ENCODE measurements at places on chromosomes 6 and 20.

GRCh38 chr6:53366128-53366641, 17.4 kb upstream of the ELOVL5 start:
- DNase-seq, result no peak

- DNase-seq, result no peak
These were observed 38.9 kb downstream of the FAXC start for GRCh38 chr6:99310553-99310952.

GRCh38 chr20:44732327-44732726, 13.3 kb upstream of the KCNK15 start:
- DNase-seq, result no peak

- DNase-seq, result no peak
These were observed 43.9 kb upstream of the MDFI start for GRCh38 chr6:41594326-41594725.

DNA sequence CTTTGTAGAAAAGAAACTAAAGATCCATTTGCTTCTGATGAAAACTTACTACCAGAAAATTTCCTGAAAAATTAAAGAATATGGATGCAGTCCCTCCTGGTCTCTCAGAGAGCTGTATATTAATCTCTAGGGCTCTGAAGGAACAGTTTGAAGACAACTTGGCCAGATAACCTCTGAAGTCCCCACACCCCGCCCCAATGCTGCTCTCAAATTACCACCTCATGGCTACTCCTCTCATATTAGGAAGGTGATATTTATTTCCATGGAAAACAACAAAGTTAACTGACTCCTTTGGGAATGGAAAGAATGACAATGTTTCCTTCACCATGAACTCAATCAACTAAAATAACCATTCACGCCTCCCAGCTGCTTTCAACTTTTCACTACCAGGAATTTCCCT, 408.4 kb upstream of the FLRT3 start:
- no peak for DNase-seq

DNA sequence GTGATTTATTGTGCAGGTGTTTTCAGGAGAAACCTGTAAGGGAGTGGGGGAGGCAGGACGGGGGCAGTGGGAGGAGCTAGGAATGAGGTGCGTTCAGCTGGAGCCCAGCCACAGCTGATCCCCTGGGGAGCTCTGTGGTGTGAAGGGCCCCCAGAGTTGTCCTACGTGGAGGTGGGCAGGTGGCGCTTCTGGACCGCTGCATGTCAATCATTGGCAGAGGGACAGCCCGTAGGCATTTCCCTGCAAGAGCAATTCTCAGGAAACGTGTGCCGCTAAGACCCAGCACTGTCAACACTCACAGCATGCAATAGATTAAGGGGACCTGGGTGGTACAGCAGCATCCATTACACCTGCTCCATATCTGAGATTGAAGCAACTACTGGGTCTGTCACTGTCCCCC, 88.0 kb downstream of the PRND start:
- DNase-seq, result no peak

- DNase-seq, result no peak
These were observed 88.2 kb downstream of the MTFR2 start for GRCh38 chr6:136161950-136162349.

GRCh38 chr6:46473881-46474280, 17.4 kb downstream of the RCAN2 start:
- DNase-seq, result no peak

DNA sequence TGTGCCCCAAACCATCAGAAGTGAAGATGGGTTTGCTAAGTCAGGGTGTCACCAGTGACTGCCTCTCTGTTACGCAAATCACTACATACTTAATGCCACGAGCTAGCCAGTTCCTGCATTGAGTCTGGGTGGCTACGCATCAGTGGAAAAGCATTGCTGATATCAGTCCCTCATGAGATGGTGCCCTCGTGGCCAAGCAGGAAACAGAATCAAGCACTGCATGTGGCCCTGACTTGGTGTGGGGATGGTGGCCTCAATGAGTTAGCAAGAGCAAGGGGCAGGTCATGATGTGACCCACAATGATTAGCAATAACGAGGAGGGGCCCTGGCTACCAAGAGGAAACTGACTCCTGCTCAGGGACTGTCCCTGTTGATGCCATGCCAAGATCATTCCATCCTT, 51.6 kb upstream of the FNDC1 start:
- no peak for DNase-seq

GRCh38 chr20:57922706-57923105, 212.9 kb upstream of the PMEPA1 start:
- no peak for DNase-seq

DNA sequence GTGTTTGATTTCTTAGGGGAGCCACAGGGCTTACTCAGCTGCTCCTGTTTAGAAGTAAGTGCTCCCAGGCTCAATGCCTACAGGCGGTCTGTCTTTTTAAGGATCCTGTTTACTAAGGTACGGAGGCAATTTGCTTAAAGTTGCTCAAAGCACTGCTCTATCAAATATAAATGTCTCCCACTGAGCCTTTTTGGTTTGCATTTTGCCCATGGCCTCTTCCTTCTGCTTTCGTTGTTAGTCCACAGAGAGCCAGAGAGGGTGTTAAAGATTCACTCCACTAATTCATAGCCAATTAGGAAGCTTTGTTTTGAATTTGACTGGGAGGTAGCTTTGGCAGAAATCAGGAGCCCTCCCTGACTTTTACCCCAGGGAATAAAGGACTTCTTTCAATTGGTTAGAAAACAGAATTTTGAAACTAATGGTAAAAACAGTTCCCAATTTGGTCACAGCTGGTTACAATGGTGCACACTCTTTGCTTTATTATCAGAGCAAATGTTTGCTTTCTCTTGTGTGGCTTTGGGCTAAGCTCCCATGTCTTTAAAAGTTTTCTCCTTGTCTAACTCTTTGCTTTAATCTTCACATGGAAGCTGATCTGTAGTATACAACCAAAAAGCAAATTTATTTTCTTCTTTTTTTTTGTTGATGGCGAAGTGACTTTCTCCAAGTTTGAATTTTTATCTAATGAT, 126.2 kb downstream of the IMPG1 start:
- DNase-seq, result no peak

DNA sequence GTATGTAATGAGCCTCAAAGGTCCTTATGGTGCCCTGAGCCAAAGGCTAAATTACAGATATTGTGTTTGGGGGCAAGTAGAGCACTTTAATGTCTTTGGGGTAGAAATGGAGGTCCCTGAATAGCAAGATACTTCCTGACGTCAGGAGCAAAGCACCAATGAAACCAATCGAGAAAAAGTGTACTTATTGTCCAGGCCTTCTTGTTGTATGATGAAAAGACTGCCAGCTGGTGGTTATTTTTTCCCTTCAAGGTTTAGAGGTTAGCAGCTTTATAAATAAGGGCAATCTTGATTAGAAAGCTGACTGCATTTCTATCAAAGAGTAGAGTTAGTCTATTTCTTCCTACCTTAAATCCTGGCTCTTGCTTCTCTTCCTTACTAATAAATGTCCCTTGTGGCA, 76.1 kb upstream of the HSF2 start:
- DNase-seq, result no peak

DNA sequence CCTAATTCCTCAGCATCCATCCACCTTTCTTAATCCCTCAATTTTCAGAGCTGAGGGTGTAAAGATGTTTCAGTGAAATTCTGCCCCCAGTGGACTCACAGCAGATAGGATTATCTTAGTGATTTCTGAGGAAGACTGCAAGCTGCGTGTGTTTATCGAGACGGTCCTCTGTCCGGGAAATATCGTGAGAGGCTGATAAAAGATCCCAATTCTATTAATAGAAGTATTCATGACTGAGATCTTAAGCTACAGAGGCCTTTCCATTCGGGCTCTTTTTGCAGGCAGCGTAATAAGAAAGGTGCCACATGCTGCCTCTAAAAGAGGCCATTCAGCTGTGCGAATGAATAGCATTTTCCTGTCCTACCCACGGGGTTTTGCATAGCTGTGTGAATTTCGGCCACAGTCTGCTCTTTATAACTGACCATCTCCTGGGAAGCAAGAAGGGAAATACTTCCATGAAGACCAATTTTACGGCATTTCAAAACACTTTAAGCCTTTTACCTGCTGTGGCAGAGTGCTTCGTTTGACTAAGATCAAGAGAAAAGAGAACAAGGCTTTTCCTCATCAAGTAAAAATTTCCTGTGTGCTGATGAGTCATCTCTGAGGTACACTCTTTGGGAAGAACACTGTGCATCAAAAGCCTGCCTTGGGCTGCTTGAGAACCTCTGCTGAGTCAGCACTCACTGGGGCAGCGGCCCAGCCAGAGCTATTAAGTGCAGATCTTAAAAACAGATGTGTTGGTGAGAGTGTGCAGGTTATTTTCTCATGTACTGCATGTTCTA, 208.8 kb downstream of the ARHGAP18 start:
- no peak for DNase-seq

DNA sequence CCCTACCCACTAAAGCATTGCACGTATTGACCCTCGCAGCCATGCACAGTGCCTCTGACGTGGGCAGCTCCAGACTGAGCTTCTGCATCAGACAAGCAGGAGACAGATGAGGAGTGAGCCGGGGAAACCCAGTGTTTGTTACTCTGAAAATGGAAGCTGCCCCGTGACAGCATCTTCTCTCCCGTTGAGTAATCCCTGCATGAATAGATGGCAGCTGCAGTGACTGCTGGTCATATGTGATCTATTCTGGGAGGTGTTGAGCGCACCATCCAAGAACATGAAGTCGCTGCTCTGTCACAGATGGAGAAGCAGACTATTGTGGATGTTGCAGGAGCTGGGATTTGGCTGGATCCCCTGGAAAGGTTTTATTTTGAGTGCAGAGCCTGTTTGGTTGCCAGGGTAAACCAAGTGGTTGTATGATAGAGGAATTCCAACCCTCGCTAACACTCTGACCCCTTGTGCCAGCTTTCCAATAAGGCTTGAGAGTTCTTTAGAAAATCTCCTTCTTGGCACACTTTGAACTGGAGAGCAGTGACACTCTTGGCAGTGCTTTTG, 242.2 kb downstream of the NRN1 start:
- no peak for DNase-seq

DNA sequence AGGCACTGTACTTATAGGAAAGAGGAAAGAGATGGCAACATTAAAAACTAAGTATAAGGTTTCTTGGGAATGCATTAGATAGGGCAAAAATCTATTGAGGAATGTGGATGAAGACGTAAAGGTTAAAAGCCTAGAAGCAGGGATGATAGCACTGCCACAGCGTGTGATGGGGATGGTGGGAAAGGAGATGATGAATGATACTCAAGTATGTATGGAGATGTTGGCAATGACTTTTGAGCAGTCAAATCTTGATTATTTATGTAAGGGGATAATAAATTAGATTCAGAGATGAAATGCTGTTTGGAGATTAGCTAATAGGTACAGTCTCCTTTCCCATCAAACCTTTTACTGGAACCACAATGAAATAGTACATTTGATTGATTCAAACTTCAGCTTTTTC, 432.8 kb downstream of the GRIK2 start:
- no peak for DNase-seq

DNA sequence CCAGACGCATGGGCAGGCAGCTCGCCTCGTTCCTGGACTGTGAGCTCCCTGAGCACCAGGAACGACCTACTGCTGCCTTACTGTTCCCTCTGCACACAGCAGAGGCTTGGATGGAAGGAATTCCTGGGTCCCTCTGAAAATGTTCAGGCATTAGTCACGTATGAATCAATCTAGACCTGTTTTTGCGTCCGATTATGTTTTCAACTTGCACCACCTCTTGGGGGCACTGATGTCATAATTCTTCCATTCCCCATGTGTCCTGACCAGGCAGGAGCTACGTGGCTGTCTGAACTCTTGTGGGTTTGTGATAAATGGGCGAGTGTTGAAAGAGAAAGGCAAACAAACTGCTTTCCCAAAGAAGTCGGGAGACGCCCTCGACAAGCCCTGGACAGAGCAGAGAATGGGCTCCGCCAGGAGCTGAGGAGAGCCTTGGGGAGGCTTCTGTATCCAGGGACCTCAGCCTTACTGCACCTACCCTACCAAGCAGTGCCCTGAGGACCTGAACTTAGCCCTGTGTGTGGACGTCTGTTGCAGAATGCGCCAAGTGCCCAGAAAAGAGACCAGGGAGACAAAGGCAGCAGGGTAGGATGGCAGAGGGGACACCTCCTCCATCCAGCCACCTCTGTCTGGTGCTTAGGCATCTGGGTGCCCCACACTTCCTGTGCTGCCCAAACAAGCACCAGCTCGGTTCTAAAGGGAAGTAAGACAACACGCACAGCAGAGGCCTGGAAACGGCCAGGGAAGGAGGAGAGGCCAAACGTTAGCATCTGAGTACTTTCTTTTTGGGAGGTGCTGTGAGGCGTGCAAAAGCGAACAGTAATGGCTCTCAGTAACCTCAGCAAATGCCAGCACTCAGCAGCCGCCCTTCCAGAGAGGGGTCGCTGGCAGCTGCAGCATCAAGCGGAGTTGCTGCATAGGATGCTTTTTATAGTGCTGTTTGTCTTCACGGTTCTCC, 124.2 kb downstream of the LY86 start:
- DNase-seq, result no peak

DNA sequence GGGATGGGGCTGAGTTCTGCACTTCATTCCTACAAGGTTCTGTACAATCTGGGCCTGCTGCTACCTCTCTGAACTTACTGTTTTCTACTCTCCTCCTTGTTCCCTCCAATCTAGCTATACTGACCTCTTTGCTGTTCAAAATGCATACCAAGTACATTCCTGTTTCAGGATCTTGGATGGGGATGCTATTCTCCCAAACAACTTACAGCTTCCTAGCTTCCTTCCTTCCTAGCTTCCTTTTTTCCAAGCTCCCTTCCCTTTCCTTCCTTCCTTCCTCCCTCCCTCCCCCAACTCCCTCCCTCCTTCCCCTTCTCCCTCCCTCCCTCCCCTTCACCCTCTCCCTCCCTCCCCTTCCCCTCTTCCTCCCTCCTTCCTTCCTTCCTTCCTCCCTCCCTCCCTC, 117.9 kb downstream of the AHI1 start:
- no peak for DNase-seq

DNA sequence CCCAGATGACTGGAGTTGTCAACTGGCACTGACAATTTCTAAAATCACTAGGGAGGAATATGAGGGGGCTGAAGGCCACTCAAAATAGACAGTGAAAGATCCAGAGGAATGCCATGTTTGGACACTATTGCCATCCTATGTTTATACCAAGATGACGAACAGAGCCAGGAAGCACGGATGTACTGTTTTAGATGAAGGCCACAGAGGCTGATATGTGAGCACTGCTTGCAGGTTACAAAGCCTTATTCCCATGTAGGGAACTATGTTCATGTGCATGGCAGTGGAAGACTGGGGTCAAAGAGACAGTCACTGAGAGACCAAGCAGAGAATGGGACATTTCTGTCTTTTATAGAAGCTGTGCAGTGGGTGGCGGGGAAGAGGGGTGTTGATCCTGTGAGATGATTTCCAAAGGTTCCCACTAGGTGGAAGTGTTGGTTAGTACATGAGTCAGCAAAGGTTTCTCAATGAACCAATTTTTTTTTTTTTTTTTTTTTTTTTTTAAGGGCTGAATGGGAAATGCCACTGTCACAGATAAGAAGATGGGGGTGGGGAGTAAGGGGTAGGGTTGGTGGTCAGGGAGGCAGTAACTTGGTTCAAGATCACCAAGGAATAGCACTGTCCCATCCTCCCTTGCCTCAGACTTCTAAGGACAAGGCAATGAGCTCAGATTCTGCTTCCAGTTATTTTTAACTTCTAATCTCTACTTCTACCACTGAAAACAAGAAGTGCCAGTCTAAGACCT, 46.7 kb upstream of the MOCS1 start:
- DNase-seq, result no peak

GRCh38 chr6:89298680-89299465, 16.2 kb downstream of the GABRR2 start:
- no peak for DNase-seq

- DNase-seq, result no peak
These were observed 329.5 kb downstream of the PACRG start for GRCh38 chr6:163057260-163057659.
